ENCODE measurements at places on chromosomes 4 and X.

GRCh38 chr4:186979961-186980745, 256.5 kb upstream of the FAT1 start:
- DNase-seq, result no peak

GRCh38 chr4:56696056-56696455, 15.0 kb upstream of the HOPX start:
- DNase-seq, result no peak

GRCh38 chr4:89193843-89194242, 82.5 kb downstream of the TIGD2 start:
- DNase-seq, result no peak

GRCh38 chr4:27360790-27361267, 500.2 kb downstream of the STIM2 start:
- no peak for DNase-seq

- no peak for DNase-seq
Measured at GRCh38 chr4:109552237-109552636, 7.8 kb upstream of the MCUB start.

- peak; percentile 33 for DNase-seq
Measured at GRCh38 chrX:8738588-8739189, 6.8 kb upstream of the ANOS1 start.

DNA sequence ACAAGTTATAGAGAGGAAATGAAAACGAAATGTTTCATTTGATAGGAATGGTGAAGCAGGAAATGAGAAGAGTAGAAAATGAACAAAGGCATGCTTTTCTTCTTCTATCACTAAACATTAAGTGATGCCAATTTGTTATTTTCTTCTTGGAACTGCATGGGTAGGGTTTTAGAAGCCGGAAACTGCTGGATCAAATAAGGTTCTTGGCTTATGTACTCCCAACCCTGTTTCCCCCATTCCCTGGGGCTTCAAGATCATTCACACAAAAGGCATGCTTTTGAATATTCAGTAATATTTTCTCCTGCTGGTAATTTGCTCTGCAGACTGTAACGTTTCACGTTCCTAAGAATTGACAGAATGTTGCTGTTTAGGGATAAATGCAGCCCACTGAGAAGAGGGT, 224.1 kb downstream of the NLGN4X start:
- no peak for DNase-seq

GRCh38 chrX:130523460-130524394, 121.9 kb downstream of the RBMX2 start:
- peak; percentile 6 for DNase-seq
